ENCODE measurements at places on chromosomes 5 and 9.

- no peak for DNase-seq
Measured at GRCh38 chr9:111909444-111909843, 12.8 kb downstream of the UGCG start.

GRCh38 chr5:179595916-179596315, 27.6 kb downstream of the HNRNPH1 start:
- no peak for DNase-seq

DNA sequence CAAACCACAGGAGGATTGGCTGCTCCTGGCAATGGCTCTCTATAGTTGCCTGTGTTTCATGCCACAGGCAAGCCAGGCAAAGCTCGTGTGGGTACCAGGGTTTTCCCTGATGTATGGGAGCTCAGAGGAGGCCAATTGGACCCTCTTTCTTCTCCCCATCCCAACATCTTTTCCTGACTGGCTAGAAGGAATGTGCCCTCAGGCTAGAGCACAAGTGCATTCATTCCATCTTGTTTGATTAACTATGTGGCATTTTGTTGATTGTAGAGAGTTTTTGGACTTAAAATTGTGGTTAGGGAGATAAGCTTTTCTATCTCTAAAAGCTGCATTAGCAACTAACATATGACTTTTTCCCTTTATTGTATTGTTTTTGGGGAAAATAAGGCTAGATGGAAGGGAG, 561.3 kb downstream of the PSAT1 start:
- DNase-seq = no peak

- DNase-seq = no peak
Measured at GRCh38 chr5:95883185-95884016, 60.9 kb upstream of the GLRX start.

- no peak for DNase-seq
Measured at GRCh38 chr5:77707791-77708190, 68.3 kb downstream of the TBCA start.

GRCh38 chr5:149803641-149804468, 73.7 kb downstream of the PPARGC1B start:
- no peak for DNase-seq

DNA sequence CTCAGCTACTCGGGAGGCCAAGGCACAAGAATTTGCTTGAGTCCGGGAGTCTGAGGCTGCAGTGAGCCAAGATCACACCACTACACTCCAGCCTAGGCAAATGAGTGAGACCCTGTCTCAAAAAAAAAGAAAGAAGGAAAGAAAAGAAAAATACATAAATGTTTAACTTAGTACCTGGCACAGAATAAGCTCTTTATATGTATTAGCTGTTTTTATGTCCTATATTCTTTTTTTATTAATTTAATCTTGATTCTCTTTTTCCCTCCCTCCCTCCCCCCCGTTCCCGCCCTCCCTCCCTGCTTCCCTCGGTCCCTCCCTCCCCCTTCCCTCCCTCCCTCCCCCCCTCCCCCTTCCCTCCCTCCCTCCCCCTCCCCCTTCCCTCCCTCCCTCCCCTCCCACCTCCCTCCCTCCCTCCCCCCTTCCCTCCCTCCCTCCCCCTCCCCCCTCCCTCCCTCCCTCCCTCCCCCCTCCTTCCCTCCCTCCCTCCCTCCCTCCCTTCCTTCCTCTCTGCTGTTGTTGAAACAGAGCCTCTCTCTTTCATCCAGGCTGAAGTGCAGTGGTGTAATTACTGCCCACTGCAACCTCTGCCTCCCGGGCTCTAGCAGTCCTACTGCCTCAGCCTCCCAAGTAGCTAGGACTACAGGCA, 135.8 kb upstream of the GRHPR start:
- DNase-seq = no peak

DNA sequence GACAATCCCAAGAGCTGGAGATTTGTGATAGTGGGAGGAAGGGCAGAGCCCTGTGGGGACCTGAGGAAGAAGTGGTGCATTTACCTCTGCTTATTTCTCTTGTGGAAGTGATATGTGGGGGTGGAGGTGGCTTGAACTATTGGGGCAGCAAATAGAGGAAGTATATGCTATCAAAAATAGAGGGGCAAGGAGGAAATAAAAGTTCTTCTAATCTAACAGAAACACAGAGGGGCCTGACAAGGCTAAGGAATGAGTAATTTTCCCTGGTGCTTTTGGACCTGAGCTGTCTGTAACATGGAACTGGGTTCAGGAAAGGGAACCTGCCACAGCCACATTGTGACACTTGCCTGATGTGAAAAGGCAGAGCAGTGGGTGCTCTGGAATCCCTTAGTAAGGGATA, 378.6 kb upstream of the KLF4 start:
- no peak for DNase-seq

DNA sequence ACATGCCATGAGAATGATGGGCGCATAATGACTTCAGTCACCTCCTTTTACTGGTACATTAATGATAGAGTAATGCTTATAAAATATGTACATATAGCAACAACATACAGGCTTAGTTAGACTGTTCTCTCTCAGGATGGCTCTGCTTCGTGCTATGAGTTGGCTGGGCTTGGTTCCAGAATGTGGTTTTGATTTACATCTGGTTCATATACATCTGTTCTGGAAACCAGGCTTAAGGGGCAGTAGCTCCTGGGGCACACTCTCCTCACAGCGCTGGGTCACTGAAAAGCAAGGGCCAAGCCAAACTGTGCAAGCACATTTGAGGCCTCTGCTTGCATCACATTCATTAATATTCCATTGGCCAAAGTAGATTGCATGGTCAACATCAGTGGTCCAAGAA, 44.9 kb downstream of the PCSK1 start:
- no peak for DNase-seq

DNA sequence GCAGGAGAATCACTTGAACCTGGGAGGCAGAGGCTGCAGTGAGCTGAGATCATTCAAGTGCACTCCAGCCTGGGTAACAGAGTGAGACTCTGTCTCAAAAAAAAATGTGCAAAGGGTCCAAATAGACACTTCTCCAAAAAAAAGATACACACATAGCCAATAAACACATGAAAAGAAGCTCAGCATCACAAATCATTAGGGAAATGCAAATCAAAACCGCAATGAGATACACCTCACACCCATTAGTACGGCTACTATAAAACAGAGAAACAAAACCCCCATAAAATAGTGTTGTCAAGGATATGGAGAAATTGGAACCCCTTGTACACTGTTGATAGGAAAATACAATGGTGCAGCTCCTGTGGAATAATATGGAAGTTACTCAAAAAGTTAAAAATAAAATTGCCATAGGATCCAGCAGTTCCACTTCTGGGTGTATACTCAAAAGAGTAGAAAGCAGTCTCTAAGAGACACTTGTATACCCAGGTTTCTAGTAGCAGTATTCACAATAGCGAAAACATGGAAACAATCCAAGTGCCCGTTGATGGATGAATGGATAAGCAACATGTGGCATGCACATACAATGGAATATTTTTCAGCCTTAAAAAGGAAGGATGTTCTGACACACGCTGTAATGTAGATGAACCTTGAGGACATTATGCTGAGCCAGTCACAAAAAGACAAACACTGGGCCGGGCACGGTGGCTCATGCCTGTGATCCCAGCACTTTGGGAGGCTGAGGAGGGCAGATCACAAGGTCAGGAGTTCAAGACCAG, 57.2 kb upstream of the PPARGC1B start:
- DNase-seq = no peak

DNA sequence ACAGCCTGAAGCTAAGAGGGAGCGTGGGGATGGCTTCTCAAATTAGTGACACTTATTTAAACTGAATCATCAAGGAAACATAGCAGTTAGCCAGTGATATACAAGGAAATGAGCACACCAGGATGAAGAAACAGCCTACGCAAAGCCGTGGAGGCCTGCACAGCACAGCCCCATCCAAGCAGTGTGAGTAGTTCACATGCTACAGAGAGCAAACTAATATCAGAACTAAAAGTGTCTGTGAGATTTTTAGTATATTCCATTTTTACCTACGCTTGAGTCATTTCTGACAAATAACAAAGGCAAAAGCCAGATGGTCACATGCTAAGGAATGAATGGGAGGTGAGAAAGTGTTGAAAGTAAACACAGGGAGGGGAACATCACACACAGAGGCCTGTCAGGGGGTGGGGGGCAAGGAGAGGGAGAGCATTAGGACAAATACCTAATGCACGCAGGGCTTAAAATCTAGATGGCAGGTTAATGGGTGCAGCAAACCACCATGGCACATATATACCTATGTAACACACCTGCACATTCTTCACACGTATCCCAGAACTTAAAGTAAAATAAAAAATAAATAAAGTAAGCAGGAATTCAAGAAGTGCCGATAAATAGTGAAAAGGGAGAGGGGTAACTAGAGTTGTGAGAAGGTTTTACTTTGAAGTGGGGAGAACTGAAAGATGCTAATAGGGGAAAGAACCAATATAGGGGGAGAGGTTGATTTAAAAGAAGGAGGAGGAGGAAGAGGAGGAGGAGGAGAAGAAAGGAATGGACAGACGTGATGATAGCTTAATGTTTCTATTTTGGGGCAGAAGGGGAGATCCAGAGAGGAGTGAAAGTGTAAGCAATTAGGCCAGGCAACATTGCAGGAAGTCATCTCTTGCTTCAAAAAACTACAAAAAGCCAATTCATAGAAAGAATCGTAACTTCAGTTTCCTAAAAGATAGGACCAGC, 100.9 kb upstream of the PTGER4 start:
- no peak for DNase-seq

- no peak for DNase-seq
Measured at GRCh38 chr9:108687006-108687987, 168.5 kb downstream of the ACTL7B start.

DNA sequence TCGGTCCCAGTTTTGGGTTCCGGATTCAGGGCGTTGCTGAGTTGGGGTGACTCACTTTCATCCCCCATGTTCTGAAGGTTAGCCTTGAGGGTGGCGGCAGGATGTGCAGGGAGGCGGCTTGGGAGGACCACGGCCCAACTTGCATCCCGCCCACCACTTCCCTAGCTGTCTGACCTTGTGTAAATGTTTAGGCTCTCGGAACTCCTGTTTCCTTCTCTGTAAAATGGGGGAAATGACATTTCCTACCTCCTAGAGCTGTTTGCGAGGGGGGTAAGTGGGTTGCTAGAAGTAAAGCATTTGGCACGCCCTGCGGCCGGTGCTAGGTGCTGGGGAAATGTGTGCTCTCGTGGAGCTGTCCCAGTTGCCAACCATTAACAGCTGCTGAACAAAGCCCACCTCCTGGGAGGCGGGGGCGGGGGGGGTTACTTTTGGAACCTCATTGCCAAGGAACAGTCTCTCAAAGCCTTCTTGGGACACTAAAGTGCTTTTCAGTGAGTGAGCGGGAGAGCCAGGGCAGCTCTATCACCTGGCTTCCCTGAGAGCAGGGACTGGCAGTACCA, 27.5 kb downstream of the PTGES2 start:
- no peak for DNase-seq

DNA sequence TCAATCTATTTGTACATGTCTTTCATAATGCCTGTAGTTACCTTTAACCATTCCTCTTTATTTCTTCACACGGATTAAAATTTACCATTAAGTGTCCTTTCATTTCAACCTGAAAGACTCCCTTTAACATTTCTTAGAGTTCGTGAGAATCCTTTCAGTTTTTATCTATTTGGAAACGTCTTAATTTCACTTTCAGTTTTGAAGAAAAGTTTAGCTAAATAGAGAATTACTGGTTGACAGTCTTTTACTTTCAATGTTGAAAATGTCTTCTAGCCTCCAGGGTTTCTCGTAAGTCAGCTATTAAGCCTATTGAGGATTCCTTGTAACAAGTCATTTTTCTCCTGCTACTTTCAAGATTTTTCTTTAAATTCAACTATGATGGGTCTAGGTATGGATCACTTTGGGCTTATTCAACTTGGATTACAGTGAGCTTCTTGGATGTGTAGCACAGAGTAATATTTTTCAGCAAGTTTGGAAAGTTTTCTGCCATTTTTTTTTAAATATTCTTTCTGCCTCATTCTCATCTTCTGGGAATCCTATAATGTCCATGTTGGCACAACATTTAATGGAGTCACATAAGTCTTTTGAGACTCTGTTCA, 48.5 kb downstream of the RFX3 start:
- no peak for DNase-seq

- DNase-seq = no peak
Measured at GRCh38 chr5:157613385-157614245, 38.0 kb upstream of the ADAM19 start.

DNA sequence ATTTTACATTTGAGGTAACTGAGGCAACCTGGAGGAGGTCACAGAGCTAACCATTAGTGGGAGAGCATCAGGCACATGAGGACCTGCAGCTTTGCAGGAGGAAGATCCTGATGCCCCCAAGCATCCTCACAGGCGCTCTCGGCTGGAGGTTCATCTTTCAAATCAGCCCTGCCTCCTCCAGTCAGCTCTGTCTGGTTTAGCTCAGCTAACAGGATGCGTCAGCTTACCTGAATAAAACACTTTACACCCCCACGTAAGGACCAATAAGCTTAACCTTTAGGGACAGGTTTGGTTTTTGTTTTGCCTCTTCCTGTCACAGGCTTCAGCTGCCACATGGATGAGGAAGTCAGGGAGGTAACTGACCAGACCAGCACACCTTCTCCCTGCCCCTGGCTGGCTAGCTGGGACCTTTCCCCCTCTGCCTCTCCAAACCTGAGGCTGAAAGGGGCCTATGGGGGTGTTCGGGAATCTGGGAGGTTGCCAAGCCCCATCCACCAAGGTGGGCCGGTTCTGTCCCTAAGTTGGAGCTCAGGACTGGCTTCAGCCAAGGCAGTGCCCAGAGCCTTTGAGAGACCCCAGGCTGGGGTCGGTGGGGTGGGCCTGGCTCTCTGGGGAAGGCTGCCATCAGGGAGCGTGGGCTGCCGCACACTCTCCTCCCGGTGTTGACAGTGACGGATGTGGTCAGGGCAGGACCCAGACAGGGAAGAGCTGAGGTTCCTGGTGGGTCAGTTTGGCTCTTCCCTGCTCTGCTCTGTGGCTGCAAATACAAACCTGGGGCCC, 20.0 kb upstream of the FCN1 start:
- no peak for DNase-seq

- DNase-seq = no peak
Measured at GRCh38 chr5:81909677-81910076, 62.1 kb upstream of the ATG10 start.

GRCh38 chr5:150960791-150961396, 56.1 kb upstream of the ZNF300 start:
- no peak for DNase-seq

- DNase-seq = peak; percentile 39
Measured at GRCh38 chr5:40223884-40224402, 455.8 kb upstream of the PTGER4 start.

- DNase-seq = no peak
Measured at GRCh38 chr5:435961-436640, 6.9 kb upstream of the EXOC3 start.

DNA sequence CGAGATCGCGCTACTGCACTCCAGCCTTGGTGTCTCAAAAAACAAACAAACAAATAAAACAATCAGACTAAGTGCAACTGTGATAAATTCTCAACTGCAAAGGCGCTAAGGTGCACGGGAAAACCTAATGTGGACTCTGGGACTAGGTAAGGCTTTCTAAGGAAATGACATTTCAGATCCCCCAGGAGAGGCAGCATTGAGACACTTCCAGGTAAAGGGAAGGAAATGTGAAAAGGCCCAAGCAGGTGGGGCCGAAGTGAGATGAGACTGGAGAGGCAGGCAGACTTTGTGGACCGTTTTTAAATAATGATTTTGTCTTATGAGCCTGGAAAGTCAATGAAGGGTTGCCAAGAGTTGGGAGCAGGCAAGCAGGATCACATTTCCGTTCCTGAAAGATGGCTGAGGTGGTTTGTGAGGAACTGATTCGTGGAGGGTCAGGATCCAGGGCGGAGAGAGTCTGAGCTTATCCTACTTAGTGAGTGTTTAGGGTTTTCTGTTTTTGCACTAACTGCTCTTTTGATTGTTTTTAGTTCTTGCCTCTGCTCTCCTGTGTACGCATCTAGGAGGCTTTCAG, 2.0 kb upstream of the APBA1 start:
- no peak for DNase-seq

Measured in BJ (cell line).